Suprapubic skin (tissue), 4 donors: ENCODE measurements at places on chromosomes 7 and 10. TPM values are rescaled to one million over a fixed set of nuclear protein-coding genes. Genes with fewer than 3 reads are reported as not detected.
A peak's percentile ranks its signal among the peaks of the same experiment; 100 is the strongest.

SYPL1 gene
- total RNA-seq: 111 TPM

TSPAN12 gene
- 1.8 TPM for total RNA-seq

OPN1SW gene
- not detected for total RNA-seq

XPNPEP1 gene
- 106 TPM for total RNA-seq

DNA sequence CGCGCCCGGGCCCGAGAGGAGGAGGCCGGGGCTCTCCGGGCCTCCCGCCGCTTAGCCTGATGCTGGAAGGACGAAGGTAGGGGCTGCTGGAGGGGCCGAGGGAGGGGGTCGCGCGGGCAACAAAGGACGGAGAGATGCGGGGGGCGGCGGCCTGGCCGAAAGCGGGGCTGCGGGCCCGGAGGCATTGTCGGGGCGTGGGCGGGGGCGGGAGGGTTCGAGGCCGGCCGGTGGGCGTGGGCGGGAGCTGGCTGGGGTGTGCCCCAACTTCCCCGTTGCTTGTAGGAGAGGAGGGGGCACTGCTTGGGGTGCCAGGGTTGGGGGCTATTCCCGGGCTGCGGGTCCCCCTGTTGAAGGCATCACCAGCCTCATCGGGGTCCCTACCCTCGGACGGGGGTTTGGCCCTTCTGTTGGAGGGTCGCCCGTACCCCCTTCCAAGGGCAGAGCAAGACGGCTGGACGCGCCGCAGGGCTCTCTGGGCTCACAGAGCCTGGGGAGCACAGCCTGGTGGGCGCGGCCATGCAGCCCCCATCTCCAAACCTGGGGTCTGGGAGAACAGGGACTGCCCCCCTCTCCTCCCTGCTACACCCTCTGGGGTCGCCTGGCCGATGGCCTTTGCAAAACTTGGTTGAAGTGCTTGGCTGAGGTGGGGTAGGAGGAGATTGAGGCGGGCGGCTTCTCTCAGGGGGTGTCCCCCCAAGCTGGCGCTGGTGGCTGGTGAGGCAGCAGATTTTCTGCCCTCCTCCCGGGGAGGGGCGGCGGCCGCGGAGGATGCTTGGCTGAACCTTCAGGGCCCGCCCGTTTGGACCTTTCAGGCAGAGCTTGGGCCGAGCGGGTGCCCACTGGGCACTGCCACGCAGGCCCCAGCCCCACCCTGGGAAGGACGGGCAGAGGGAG lies 699 bp downstream of the CLIP2 start:
- peaks cover 52% of the 10 kb centered on the region for H3K4me1 ChIP-seq
- H3K36me3 ChIP-seq: no peaks in the 10 kb centered on the region
- H3K27ac ChIP-seq: peak overlapping the region; percentile 81

- no peak overlapping the region for H3K4me3 ChIP-seq
- no peaks in the 10 kb centered on the region for H3K27me3 ChIP-seq
- H3K4me1 ChIP-seq: no peaks in the 10 kb centered on the region
- H3K27ac ChIP-seq: no peak overlapping the region
These were observed 13.1 kb downstream of the SDHAF3 start for GRCh38 chr7:97130417-97131139.

- no peak overlapping the region for H3K27ac ChIP-seq
- H3K4me3 ChIP-seq: no peak overlapping the region
- peaks cover 67% of the 10 kb centered on the region for H3K4me1 ChIP-seq
- no peak for DNase-seq
These were observed 2.8 kb downstream of the RBM17 start for GRCh38 chr10:6091630-6092029.

- no peak overlapping the region for H3K4me3 ChIP-seq
- H3K36me3 ChIP-seq: peaks cover 35% of the 10 kb centered on the region
- no peak overlapping the region for H3K27ac ChIP-seq
- H3K27me3 ChIP-seq: no peaks in the 10 kb centered on the region
- no peak for DNase-seq
These were observed 50.6 kb downstream of the NKX6-2 start for GRCh38 chr10:132735341-132735775.

GRCh38 chr10:34581801-34582532 lies 233.1 kb downstream of the PARD3 start:
- H3K27ac ChIP-seq: no peak overlapping the region
- H3K4me1 ChIP-seq: peaks cover 17% of the 10 kb centered on the region
- DNase-seq: no peak
- H3K27me3 ChIP-seq: no peaks in the 10 kb centered on the region
- H3K4me3 ChIP-seq: no peak overlapping the region

GRCh38 chr7:98995111-98995510 lies 116.8 kb downstream of the TRRAP start:
- H3K4me3 ChIP-seq: no peak overlapping the region
- peaks cover 91% of the 10 kb centered on the region for H3K36me3 ChIP-seq

DNA sequence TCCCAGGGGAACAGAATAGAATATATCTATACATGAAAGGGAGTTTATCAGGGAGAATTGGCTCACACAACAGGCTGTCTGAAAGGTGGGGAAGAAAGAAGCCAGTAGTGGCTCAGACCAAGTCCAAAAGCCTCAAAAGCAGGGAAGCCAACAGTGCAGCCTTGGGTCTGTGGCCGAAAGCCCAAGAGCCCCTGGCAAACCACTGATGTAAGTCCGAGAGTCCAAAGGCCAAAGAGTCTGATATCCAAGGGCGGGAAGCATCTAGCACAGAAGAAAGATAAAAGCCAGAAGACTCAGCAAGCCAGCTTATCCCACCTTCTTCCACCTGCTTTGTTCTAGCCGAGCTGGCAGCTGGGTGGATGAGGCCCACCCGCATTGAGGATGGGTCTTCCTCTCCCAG lies 172.5 kb downstream of the CCDC71L start:
- DNase-seq: no peak
- H3K4me3 ChIP-seq: no peak overlapping the region
- no peaks in the 10 kb centered on the region for H3K27me3 ChIP-seq
- no peaks in the 10 kb centered on the region for H3K36me3 ChIP-seq
- no peak overlapping the region for H3K27ac ChIP-seq
- peaks cover 13% of the 10 kb centered on the region for H3K4me1 ChIP-seq

DNA sequence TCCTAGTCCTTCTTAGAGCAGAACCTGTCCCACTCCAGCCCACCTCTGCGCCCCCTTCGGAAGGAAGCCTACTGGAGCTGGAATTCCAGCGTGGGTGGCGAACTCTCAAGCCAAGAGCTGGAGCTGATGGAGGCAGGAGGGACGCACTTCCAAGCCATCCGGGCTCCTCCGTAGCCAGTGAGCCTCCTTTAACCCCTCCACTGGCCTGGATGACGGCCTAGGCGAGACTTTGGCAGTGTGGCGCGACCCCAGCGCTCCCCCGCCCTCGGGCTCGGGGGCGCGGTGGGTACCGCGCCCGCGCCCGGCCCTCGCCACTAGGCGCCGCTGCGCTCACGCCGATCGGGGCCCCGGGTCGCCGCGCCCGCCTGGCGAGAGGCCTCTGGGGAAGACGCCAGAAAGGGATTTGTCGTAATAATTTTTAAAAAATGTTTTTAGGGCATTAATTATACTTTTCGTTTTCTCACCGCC lies 5.1 kb upstream of the EMX2 start:
- no peaks in the 10 kb centered on the region for H3K36me3 ChIP-seq
- H3K4me3 ChIP-seq: peak overlapping the region; percentile 41
- H3K27ac ChIP-seq: peak overlapping the region; percentile 66

- no peak overlapping the region for H3K4me3 ChIP-seq
- DNase-seq: no peak
- H3K36me3 ChIP-seq: no peaks in the 10 kb centered on the region
- peaks cover 3% of the 10 kb centered on the region for H3K4me1 ChIP-seq
These were observed 22.0 kb downstream of the TWIST1 start for GRCh38 chr7:19095353-19095860.

DNA sequence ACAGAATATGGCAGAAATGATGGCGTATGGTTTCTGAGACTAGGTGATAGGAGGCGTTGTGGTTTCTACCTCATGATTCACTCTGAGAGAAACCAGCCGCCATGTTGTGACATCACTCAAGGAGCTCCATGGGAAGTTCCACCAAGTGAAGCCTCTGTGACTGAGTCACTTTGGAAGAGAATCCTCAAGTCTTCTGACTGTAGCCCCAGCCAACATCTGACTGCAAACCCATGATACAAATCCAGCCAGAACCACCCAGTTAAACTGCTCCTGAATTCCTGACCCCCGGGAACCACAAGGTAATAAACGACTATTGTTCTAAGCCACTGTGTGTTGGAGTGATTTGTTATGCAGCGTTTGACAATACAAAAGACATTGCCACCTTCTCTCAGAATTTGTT lies 91.1 kb upstream of the CARD11 start:
- no peaks in the 10 kb centered on the region for H3K4me1 ChIP-seq
- DNase-seq: no peak

DNA sequence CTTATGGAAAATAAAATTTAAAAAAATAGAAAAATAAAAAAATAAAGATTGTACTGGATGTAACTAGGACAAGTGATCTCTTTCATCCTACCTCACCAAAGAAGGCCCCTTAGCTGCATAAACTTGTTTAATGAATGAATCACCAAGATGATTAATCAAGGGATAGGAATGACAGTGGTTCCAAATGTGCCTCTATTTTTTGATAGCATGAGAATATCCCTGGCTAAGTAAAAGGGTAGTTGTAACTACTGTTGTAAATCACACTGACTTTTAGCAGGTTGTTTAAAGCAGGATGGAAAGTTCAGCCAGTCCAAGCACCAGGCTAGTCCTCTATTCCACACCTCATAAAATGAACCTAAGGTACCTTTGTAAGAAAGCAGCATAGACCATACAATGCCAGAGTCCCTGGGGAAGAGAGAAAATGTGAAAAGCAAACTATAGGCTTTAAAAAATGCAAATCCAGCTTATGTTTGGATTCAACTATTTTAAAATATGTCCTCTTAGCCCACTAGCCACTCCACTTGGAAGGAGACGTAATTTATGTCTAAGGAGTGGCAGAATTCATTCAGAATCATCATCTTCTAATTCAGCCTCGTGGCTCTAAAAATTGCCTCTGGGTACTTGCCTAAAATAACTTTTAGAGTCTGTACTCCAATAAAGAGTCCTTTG lies 126.8 kb downstream of the SKIDA1 start:
- H3K4me3 ChIP-seq: no peak overlapping the region
- H3K27me3 ChIP-seq: no peaks in the 10 kb centered on the region
- peaks cover 35% of the 10 kb centered on the region for H3K4me1 ChIP-seq
- no peaks in the 10 kb centered on the region for H3K36me3 ChIP-seq

GRCh38 chr10:13894412-13895093 lies 307.8 kb downstream of the PRPF18 start:
- no peak for DNase-seq
- H3K4me3 ChIP-seq: no peak overlapping the region
- H3K4me1 ChIP-seq: peaks cover 16% of the 10 kb centered on the region
- H3K27me3 ChIP-seq: peaks cover 34% of the 10 kb centered on the region

GRCh38 chr7:10977113-10977512 lies 3.4 kb downstream of the PHF14 start:
- no peaks in the 10 kb centered on the region for H3K27me3 ChIP-seq
- H3K4me3 ChIP-seq: no peak overlapping the region
- no peak for DNase-seq
- H3K36me3 ChIP-seq: no peaks in the 10 kb centered on the region
- no peak overlapping the region for H3K27ac ChIP-seq

DNA sequence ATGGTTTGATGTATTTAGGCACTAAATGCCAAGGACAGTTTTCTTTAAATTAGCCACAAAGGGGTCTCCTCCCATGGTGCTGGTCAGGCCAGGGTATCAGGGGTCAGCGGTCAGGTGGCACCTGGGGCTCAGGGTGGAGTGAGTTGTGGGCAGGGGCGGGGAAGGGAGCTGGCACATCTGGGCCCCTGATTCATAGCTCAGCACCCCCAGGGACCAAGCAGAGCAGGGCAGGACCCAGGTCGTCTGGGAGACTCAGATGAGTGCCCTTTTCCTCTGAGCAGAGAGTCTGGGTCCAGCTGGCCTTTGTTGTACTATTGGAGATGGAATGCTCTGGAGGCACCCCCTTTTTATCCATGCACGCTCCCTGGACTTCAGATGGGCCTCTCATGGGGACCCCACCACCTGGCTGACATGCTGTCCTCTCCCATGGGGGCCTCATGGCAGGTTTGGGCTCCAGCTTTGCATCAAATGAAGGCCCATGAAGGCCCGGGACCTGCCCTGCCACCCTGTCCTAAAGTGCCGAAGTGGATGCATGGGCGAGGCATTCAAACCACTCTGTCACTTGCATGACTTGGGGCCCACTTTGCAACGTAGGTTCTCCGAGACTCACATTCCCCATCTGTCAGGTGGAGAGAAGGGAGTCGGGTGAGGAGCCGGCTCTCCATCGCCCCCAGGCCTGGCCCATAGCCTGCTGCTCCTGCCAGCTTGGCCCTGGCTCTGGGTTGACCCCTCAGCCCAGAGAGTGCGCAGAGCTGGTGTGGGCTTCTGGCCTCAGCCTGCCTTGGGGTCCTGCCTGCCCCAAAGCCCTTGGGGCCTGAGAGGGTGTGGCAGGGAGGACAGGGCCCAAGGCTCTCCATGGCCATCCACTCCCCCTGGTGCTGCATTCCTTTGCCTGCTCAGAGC lies 66.4 kb downstream of the RAMP3 start:
- H3K27me3 ChIP-seq: peaks cover 10% of the 10 kb centered on the region
- no peak for DNase-seq
- no peaks in the 10 kb centered on the region for H3K36me3 ChIP-seq

- H3K27ac ChIP-seq: no peak overlapping the region
- H3K36me3 ChIP-seq: no peaks in the 10 kb centered on the region
- no peak for DNase-seq
- peaks cover 3% of the 10 kb centered on the region for H3K4me1 ChIP-seq
These were observed 76.6 kb downstream of the PTPRE start for GRCh38 chr10:127983344-127984100.

GRCh38 chr7:45874408-45875131 lies 1.7 kb upstream of the CCDC201 start:
- no peak overlapping the region for H3K27ac ChIP-seq
- H3K4me1 ChIP-seq: no peaks in the 10 kb centered on the region
- H3K4me3 ChIP-seq: no peak overlapping the region

DNA sequence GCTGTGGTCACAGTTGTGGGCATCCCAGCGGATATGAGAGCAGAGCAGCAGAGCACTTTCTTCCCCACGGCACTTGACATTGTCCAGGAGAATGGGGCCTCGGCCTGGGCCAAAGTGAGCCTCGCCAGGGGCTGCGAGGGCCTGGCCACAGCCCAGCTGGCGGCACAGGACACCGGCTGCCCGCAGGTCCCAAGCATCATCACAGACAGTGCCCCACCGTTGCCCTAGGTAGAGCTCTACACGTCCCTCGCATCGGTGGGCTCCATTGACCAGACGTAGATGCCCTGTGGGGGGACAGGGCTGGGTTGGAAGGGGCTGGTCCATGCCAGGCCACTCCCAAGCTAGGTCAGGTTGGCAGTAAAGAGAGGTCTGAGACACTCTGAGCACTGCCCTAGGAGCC lies 19.4 kb downstream of the SSC4D start:
- DNase-seq: no peak
- no peaks in the 10 kb centered on the region for H3K36me3 ChIP-seq
- peaks cover 23% of the 10 kb centered on the region for H3K4me1 ChIP-seq
- no peak overlapping the region for H3K4me3 ChIP-seq
- H3K27ac ChIP-seq: no peak overlapping the region

DNA sequence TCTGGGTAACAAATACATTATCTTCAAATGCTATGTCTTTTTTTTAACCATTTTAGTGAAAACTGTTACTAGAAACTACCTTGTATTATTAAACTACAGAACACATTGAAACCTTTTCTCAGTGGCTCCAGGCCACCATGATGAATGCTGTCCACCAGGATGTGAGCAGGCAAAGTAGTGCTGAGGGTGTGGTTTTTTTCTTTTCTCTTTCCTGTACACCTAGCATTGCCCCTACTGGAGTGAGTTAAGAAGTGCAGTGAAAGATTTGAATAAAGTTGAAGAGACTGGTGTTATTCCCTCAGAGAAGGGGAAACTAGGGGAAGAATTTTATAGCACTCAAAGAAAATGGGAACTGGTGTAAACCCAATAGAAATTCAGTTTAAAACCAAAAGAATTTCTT lies 120.0 kb upstream of the SAMD8 start:
- no peak overlapping the region for H3K27ac ChIP-seq
